ENCODE measurements at places on chromosomes 13 and 19.

- DNase-seq = no peak
Observed at GRCh38 chr13:72194523-72194922, 327.5 kb upstream of the DACH1 start.

DNA sequence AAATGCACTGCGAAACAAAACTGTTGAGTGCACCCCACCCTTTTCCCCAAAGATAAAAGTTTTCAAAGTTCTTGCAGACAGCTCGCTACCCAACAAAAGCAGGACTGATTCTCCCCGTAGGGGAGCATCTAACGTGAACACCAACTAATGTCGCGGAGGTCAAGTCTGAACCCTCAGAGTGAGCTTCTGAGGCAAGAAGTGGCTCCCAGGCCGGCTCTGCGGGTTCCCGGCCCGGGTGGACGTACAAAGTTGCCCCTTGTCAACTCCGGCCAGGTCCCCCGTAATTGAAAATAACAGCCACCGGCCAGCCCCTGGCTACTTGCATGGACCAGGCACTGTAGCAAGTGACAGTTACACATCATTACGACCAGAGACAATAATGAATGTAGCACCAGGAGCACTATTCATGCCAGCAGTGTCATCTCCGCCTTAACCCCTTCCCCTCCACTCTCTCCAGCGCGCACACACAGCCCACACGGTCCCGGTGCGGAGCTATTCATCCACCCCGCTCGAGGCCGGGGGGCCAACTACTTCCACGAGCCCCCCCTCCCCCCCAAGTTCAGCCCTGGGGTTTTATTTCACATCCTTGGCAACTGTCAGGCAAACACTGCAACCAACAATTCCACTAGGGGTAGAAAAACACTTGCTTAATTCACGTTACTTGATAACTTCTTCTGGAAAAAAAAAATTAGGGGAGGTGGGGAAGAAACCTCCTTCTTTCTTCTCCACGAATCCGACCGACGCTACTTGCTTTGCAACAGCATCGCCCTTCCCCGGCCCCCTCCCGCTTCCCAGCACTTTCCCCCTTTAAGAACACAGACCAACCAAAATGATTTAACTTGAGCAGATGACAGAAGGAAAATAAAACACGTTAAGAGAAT lies 1.2 kb downstream of the KLF12 start:
- DNase-seq = no peak

GRCh38 chr19:33385956-33386355 lies 12.4 kb downstream of the CEBPG start:
- DNase-seq = no peak

GRCh38 chr13:53004573-53004972 lies 24.0 kb upstream of the OLFM4 start:
- no peak for DNase-seq

DNA sequence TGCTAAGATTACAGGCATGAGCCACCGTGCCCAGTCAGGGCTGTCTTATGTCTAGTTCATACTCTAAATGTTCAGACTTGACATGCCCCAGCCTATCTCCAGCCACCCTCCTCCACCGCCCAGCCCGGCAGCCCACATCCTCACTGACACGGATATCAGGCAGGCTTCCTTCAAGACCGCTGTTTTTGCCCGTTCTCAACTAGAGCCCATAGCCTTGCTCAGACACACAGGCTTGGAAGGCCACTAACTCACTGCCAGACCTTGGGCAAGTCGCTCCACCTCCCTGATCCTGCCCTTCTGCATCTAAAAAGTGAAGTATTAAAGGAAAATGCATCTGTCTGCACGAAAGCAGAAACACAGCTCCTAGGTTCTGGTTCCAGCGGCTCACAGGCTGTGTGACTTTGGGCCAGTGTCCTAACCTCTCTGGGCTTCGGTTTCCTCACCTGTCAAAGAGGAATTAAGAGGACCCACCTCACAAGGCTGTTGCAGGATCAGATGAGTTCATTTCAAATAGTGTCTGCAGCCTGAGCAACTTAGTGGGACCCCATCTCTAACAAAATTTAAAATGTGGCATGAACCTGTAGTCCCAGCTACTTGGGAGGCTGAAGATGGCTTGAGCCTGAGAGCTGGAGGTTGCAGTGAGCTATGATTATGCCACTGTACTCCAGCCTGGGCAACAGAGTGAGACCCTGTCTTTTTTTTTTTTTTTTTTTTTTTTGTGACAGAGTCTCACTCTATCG lies 14.5 kb upstream of the CERS4 start:
- no peak for DNase-seq

DNA sequence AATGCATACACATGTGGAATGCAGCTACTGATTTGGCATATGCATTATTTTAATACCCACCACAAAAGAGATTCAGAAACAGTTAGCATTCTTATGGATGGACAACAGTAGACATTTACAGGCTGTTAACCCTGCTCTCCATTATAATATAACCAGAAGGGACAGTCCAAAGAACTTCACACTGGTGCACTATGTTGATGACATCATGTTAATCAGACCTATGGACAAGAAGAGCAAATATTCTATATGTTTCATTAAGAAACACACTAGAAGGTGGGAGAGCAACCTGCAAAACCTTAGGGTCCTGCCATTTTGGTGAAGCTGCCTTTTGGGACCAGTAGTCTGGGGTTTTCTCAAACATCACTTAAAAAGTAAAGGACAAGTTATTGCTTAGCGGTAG lies 701.3 kb downstream of the UQCRFS1 start:
- DNase-seq = no peak

DNA sequence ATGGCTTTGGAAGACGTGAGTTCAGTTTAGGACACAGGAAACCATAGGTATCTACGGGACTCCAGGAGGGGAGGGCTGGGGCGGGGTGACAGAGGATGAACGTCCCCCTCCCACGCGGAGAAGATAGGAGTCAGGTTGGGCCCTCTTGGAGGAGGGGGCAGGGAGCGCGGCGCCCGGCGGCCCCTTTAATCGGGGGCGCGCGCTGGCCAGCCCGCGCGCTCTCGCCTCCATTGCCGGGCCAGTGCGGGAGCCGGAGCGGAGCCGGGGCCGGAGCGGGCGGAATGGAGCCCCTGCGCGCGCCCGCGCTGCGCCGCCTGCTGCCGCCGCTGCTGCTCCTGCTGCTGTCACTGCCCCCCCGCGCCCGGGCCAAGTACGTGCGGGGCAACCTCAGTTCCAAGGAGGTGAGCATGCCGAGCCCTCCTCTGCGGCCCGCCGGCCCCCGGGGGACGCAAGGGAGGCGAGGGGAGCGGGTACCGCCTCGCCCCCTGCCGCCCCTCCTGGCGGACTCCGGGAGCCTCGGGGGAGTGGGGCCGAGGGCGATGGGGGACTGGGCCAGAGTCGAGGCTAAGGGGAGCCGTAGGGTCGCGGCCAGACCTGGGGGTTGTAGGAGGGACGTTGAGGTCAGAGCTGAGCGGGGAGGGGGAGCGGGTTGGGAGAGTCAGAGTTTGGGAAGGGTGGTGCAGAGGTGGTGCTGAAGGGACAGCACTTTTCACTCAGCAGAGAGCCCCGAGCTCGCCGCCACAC lies at the start of gene TMEM145:
Gene TMEM145 (plus strand): TSS at position 214 of the 744 bp plus-strand sequence. CDS start 68 bp downstream, at position 282.
- no peak for DNase-seq

DNA sequence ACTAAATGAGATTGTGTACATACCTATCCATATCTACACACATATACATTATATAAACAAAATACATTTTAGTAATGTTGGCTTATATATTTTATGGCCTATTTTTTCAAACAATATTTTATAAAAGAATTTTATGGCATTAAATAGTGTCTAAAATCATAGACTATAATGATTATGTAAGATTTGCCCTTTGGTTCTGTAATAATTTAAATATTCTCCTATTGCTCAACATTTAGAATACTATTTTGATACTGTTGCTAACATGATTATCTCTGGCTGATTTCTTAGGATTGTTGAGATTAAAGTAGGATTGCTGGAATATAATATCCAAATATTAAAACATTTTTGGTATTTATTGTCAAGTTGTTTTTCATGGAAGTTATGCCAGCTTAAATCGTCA lies 565.2 kb upstream of the GPC6 start:
- no peak for DNase-seq

DNA sequence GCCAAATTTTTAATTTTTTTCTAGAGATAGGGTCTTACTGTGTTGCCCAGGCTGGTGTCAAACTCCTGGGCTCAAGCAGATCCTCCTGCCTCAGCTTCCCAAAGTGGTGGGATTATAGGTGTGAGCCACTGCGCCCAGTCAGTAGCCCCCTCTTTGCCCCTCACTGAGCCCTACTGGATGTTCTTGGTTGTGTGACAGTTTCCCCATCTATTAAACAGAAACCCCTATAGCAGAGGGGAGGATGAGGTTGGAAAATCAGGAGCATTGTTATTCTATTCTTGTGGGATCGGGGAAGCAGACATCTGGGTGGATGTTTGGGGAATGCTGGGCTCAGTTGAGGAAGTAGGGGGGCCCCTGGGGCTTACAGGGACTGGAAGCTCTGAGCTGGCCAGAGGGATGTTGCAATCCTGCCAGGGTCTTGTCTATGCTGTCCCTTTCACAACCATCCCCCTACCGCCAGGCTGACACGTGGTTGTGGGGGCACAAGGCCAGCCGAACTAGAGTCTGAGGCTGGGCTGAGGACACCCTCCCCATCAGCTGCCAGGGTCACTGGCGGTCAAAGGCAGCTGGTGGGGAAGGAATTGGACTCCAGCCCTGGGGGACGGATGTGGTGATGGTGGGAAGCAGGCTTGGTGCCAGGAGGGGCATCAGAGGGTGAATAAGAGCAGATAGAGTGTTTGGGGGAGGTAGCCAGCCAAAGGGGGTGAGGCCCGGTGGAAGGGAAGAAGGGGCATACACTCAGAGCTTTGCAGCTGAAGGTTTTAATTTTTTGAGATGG lies 10.9 kb downstream of the APOC1 start:
- DNase-seq = no peak

DNA sequence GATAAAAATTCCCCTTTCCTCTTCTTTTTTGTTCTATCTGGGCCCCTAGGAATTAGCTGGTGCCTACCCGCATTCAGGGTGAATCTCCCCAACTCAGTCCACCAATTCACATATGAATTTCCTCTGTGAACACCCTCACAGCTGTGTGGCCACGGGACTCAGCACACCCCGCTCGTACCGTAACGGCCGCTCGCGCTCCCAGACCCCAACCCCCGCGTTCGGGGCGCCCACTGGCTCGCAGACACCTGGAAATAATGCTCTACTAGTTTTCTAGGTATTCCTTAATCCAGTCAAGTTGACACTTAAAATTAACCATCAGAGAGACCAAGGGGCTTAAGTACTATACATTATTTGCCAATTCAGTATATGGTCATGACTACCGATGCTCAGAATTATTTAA lies 1702.1 kb upstream of the PCDH20 start:
- no peak for DNase-seq

DNA sequence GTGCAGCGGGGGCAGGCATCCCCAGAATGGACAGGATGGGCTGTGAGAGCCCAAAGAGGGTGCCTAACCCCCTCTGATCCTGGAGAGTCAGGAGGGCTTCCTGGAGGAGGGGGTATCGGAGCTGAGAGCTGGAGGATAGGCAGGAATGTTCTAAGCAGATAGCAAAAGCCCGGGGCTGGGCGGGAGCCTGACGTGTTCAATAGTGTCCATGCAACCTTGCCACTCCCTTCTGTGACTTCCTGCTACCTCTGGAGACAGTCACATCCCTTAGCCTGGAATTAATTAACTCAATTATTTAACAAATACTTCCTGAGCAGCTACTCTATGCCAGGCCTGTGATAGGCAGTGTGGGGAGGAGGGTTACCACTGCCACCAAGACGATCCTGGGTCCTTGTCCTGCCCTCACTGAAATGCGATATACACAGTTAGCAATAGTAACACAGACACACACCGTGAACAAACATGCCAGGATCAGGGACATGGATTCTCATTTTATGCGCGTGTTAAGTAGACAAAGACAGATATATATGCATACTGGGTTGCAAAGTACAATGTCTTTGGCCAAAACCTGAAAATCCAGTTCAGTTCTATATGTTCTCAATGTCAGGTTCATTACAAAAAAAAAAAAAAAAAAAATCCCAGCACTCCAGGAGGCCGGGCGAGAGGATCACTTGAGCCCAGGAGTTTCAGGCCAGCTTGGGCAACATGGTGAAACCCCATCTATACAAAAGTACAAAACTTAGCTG lies 10.7 kb downstream of the AP2S1 start:
- no peak for DNase-seq

DNA sequence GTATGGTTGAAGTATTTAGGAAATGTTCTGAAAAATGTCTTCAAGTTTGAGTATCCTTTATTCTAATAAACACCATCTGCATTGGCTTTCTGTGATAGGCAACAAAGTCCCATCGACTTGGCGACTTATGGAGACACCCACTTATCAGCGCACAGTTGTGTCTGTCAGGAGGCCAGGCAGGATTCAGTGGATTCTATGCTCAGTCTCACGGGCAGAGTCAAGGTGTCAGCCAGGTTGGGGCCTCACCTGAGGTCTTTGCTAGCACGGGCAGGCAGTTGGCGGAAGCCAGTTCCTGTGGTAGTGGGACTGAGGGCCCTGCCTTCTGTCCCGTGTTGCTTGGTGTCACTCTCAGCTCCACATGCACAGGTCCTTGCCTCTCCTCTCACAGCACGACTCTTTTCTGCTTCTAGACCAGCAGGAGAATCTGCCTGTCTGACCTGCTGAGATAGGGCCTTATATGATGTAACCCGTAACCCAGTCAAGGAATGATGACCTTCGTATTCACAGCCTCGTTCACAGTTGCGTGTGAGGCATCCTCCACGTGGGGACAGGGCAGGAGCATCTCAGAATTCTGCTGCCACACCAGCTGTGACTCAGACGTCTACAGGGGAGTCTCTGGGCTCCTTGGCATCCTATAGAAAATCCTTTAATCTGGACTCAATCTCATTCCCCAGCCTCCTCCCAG lies 10.0 kb downstream of the CUL4A start:
- no peak for DNase-seq

- no peak for DNase-seq
Observed at GRCh38 chr13:32542221-32542620, 3.6 kb upstream of the N4BP2L2 start.

DNA sequence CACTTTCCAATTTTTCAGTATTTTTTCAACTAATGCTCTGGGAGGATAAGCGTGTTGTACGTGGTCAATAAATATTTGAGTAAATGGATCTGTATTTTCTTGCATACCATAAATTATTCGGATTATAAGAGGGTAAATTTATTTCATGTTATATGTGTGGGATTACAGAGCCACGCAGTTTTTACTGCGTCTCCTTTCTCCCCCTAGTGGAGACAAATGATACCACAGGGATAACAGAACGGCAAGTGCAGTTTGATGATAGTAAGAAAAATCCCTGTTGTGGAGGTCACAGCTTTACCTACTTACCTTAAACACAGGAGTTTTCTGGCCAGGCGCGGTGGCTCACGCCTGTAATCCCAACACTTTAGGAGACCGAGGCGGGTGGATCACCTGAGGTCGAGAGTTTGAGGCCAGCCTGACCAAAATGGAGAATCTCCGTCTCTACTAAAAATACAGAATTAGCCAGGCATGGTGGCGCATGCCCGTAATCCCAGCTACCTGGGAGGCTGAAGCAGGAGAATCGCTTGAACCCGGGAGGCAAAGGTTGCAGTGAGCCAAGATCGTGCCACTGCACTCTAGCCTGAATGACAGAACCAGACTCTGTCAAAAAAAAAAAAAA lies 16.8 kb downstream of the MBD3L2B start:
- DNase-seq = no peak

GRCh38 chr19:16197188-16197621 lies 506 bp upstream of the AP1M1 start:
- DNase-seq = no peak

Data from activated CD8-positive, alpha-beta memory T cell treated with anti-CD3 and anti-CD28 coated beads for 48 hours (primary cell).